Activated naive CD4-positive, alpha-beta T cell (primary cell): ENCODE measurements at places on chromosomes 11 and 22.

GRCh38 chr11:120681434-120682331 is 170.1 kb downstream of the GRIK4 start:
- DNase-seq, result no peak

DNA sequence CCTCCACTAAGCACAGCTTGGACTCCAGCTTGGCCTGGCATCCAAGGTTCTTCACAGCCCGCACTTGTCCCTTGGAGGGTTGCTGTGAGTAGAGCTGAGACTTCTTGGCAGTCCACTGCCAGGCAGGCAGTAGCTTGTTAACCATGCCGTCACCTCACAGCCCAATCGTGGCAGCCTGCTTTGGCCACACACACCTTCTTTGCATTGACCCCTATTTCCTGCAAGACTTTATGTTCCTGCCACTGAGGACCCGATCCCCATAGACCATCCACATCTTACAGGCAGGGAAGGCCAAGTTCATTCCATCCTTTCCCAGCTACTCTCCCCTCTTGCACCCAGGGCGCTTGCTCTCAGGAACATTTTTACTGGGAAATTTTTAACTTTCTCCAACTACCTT is 2.5 kb upstream of the PYGM start:
- no peak for DNase-seq

DNA sequence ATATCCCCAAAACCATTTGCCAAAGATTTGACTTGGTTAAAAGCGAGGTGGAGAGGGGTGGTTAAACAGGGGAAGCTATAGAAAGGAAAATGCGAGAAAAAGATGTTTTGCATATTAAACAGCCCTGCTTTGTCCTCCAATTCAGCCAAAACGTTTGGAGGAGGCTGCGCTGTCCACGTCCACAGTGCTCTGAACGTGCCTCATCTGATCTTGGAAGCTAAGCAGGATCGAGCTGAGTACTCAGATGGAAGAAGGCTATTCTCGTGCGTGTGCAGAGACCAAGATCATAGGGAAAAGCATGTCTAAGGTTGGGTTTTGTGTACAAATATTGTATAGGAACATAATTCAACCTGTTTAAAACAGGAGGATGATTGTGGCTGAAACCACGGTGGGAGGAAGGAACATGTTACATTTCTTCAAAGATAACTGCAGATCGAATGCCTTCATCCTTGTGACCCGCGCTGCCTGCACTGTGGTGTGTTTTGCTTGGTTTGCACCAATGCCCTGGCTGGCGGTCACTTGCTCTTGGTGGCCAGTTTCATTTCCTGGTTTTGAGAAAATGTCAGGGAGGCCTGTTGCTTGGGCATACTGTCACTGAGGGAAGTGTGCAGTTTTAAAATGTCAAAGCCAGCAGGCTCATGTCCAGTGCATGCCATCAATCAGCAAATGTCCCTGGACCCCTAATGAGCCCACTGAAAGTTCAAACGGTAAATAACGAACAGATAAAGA is 40.4 kb downstream of the FLI1 start:
- no peak for DNase-seq

DNA sequence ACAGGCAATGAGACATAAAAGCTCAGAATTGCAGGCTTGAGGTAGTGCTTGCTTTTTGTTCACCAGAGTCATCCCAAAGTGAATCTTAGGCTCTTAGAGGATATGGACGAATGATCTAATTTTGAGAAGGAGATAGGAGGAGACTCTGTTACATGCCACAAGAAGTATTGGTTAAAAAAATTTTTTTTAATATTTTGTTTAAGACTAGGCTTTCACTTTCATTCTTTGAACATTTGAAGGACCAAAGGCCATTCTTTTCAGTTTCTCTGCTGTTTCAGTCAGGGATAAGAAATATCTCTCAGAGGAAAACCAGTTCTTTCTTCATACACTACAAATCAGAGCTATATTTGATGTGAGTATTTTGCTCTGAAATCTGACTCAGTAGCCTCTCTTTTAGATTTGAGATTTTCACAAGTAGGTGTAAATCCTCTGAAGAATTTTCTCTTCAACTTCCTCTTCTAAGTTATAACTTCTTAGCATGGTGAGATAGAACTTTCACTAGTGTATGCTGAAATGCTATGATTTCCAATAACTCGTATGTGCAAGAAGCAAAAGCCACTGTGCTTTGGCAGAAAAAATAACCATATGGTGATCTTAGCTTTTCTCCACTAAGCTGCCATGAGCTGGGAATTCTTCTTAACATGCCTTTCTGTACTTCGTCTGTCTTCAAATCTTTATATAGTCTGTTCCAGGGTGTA is 24.1 kb upstream of the FAM181B start:
- DNase-seq, result no peak

GRCh38 chr11:2816523-2816922 is 69.1 kb downstream of the CDKN1C start:
- no peak for DNase-seq

- DNase-seq, result no peak
Observed at GRCh38 chr11:36300650-36301049, 4.6 kb downstream of the PRR5L start.

GRCh38 chr11:1514336-1515061 is 27.9 kb upstream of the MOB2 start:
- no peak for DNase-seq
